ENCODE measurements at places on chromosomes 3 and 15.
A peak's percentile ranks its signal among the peaks of the same experiment; 100 is the strongest.

DNA sequence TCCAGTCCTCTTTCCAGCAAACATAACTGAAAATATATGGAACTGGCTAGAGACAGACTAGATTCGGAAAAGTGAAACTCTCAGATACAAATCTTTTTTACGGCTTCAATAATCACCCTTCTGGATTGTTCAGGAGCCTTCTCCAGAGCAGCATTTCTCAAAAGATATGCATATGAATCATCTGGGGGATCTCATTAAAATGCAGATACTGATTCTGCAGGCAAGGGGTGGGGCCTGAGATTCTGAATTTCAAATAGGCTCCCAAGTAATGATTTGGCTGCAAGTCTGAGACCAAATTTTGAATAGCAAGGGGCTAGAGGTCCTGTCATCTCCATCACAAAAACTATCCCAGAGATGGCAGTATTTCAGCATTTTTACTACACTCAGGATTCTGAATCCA lies 165.4 kb downstream of the CTNNB1 start:
- DNase-seq: no peak

DNA sequence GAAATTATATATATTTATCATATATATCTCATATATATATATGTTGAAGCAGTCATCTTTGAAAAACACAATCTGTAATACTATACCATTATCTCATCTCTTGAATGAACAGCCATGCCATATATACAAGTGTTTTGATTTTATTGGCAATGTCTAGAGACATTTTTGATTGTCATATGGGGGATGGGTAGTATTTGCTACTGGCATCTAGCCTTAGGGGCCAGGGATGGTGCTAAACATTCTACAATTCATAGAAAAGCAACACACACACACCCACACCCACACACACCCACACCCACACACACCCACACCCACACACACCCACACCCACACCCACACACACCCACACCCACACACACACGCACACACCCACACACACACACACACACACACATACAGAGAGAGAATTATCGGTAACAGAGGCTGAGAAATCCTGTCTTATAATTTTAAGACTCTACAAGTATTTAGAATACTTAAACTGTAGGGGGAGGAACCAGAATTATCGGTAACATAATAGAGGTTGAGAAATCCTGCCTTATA lies 11.1 kb upstream of the PIK3R4 start:
- no peak for DNase-seq

- DNase-seq: no peak
Observed at GRCh38 chr3:107512108-107512507, 10.7 kb upstream of the BBX start.

DNA sequence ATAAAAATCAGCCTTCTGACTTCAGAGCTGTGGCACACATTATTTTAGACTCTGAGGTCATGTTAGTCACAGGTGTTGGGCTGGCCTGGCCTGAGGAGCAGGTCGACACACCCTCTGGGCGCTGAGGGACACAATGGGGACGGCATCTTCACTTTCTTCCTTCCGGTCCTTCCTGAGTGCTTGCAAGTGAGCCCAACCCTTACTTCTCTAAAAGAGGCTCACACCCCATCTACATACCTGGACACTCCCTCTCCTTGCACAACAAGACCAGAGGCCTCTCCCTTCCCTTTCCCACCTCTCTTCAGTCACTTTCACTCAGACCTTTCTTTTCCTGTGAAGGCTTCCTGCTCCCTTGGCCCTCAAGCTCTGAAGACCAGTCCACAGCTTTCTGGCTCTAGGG lies 85.4 kb downstream of the XXYLT1 start:
- DNase-seq: no peak

GRCh38 chr3:157030712-157031111 lies 129.2 kb downstream of the CCNL1 start:
- DNase-seq: no peak

GRCh38 chr3:44226573-44226972 lies 15.1 kb upstream of the TOPAZ1 start:
- DNase-seq: no peak

DNA sequence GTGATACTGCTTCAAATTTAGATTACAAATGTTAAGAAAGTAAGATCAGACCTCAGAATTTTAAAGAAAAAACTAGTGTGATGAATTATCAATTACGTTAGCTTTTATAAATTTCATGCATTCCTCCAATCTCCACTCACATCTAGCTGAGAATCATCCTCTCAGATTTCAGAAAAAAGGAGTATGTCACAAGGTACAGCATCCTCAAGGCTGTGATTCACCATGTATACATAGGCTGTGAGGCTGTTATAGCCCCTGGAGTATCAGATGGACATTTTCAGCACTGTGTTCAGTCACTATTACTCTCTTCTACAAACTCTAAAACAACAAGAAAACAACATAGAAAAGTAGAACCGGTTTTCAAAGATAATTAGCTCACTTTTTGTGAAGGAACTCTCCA lies 214.4 kb downstream of the PCCB start:
- DNase-seq: peak; percentile 79

DNA sequence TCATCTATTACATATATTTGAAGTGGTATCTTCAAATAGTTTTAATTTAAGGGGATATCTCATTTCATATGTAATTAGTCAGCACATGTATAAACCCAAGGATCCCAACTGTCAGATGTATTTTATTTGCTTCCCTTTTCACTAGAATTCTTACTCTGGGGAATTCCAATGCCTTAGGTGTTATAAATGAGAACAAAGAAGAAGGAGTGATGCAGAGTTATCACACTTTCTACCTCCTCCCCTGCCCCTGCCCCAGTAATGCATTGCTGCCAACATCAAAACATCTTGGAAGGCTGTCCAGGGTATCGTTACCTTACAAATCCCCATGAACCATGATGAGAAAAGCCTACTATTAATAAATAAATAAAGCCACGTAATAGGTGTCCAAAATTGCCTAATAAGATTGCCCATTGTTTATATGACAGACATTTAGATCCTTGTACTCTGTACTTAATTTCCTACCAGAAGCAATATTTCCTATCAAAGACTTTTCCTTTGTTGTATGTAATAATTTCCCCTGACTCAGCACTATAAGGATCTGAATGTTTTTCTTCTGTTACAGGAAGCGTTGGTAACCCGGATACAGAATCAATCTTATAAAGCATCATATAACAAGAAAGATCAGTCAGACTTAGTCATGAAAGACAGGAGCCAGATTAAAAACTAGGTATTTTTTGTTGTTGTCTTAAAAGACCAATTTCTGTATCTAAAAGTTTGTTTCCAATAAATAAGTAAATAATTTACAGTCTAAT lies 38.8 kb downstream of the CBLB start:
- DNase-seq: no peak

DNA sequence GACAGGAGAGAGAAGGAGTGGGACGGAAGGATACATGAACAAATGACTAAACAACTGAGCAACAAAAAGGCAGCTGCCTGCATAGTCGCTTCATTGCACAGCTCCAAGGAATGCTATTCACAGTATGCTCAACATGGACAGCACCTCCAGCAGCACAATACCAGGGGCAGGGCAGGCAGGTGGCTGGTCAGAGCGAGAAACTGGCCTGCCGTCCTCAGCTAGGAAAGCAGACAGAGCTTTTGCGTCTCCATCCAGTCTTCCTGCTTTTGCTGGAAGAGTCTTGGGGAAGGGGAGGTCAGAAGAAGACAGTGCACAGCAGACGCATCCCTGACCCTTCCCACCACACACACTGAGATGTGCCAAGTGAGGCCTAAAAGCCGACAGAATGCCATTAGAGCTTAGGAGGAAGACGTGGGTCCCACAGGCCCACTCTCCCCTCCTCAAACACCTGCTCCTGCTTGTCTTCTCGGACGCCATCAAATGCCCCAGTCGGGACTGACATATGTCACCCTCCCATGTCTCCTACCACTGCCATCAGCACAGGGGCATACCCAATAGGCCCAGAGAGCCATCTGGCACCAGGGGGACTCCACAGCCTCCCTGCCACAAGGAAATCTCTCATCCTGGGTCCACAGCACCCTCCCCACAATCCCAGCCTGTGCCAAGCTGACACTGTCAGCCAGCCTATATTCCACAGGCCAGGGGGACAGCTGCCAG lies 3.9 kb downstream of the RAB6B start:
- DNase-seq: no peak

GRCh38 chr3:190716211-190716610 lies 146.3 kb downstream of the GMNC start:
- DNase-seq: no peak

GRCh38 chr15:49225572-49226281 lies 55.7 kb downstream of the GALK2 start:
- peak; percentile 59 for DNase-seq

GRCh38 chr15:37081983-37082382 lies 18.4 kb downstream of the MEIS2 start:
- no peak for DNase-seq

- no peak for DNase-seq
Observed at GRCh38 chr15:80926126-80926525, 63.5 kb downstream of the MESD start.

DNA sequence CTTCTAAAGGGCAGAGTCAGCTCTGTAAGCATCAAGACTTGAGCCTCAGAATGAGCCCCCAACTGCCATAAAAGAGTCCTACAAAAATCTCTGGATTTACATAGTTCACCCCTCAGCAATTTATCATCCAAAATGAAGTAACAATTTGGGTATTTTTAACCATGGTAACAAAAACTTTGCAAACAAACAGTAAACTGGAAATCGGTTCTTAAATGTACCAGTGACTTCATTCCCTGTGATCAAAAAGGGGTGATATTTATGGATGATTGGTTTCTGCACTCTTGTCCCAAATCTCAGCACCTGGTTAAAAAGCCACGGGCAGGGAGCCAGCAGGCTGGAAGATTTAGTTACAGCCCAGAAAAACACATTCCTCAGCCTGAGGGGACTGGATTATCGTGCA lies 73.6 kb downstream of the TFG start:
- peak; percentile 63 for DNase-seq

- peak; percentile 5 for DNase-seq
Observed at GRCh38 chr3:28799084-28799483, 450.5 kb upstream of the AZI2 start.

DNA sequence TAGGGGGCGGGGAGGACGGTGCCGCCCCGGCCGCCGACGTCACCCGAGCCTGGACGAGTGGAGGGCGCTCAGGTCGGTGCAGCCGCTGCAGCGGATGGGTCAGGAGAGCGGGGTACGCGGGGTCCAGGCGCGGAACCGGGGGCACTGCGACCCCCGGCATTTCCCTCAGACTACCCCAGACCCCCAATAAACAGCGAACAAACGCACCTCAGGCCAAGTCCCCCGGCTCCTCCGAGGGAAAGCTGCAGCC lies 78.9 kb downstream of the IQSEC1 start:
- no peak for DNase-seq

DNA sequence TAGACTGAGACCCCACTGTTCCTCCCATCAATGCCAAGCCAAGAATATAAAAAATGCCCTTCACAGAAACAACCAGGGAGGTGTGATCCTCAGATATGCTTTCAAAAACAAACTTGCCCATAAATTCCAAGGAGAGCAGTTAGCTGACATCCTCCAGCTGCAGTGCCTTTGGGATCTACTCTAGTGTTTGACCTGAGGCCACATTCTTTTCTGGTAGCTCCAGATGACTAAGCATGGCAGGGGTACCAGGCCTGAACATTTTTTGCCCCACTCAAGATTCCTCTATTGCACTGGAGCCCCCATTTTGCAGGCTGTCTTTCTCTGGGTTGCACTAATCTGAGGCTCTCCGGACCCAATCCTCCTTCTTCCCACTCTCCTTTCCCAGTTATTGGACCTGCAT lies 27.9 kb upstream of the ACP3 start:
- DNase-seq: peak; percentile 35

DNA sequence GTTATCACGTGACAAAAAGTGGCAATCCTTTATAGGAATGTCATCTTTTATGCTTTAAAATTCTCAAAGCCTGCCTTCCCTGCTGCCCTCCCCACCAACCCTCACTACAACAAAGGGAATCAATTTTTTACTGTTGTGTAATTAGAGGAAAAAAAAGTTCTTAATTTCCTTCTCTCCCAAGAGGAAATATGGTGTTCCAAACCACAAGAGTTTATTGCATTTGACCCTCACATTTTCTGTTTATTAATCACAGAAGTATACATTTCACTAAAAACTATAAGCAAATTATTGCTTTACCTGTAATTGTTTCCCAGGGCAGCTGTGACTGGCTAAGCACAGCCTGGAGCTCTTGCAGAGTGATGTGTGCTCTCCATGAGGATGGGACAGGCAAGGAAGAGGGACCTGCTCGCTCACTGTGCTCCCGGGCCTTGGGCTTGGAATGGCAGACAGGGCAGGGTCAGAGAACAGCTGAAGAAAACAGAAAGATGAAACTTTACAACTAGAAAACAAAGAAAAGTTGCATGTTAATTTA lies 31.3 kb upstream of the ATP10A start:
- DNase-seq: peak; percentile 31

DNA sequence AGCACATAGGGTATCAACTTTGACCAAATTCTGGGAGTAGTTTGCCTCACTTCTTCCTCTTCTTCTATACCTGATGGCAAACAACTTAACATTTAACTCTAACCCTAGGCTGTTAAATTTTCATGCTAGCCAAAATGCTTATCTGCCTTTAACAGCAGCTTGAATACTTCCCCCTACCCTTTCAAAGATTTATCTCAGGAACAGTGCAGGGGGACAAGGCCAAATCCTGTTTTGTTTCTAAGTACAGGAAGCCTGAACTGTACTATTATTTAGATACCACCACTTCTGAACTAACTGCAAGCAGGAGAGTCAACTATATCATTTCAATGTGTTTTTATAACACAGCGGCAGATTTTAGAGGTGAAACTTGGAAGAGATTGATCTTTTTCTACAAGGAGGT lies 104.0 kb upstream of the CNTN6 start:
- no peak for DNase-seq

DNA sequence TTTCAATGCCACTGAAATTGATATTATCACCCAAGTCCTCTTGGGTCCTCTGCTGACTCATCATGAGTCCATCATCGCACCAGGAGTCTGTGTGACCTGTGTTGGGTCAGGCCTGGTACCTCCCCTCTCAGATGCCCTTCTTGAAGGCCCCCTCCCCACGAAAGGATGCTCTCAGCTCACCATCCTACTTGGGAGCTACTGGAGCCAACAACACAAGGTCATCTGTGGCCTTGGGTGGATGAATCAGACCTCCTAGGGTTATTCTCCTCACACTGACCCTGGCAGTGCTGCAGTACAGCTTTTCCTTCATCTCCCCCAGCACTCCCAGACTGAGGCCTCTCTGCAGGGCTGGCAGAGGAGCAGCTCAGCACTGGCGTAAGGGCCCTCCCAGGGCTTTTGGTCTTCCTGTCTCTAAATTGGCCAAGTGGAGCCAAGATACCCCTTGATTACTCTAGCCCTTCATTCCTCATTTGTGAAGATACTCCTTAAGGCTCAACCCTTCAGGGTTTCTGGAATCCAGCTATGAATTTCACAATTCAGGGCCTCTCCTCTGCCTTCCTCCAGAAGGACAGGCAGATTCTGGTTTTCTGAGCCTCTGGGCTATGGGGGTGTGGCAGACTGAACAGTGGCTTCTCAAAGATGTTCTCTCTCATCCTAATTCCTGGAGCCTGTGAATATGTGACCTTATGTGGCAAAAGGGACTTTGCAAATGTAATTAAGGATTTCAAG lies 80.7 kb upstream of the GSK3B start:
- peak; percentile 31 for DNase-seq

- DNase-seq: peak; percentile 8
Observed at GRCh38 chr3:9468460-9468859, 71.0 kb downstream of the SETD5 start.
